ENCODE measurements at places on chromosomes 4 and X.

- peak; percentile 45 for DNase-seq
These were observed 73.1 kb downstream of the PALLD start for GRCh38 chr4:168569931-168570276.

DNA sequence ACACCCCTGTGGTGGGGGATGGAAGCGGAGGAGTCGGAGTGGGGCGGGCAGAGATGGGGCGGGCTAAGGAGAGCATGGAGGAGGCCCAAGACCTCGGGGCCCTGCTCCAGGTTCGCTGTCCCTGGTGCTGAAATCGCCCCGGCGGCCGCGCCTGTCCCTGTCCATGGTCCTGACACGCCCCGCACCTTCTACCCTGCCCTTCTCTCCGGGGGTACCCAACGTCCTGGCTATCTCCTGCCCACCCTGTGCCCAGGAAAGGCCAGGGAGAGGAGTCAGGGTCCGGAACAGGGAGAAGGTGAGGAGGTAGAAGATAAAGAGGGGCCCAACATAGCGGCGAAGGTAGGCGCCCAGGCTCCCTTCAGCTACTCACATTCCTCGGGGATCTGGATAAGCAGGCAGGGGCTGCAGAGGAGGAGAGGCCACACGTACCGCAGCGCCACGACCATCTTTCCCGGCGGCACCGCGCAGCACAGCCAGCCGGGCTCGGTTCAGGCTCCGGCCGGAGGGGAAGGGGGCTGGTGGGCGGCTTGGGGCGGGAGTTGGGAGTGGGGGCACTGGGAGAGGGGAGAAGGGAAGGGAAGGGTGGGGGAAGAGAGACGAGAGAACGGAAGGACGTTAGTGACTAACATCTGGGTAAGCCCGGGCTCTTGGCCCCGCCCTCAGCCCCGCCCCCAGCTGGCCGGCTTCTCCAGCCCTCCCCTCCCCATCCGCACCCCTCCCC is 10.4 kb downstream of the L1CAM start:
- DNase-seq = peak; percentile 50

- DNase-seq = no peak
These were observed 412.7 kb upstream of the TENM3 start for GRCh38 chr4:181830404-181831035.

DNA sequence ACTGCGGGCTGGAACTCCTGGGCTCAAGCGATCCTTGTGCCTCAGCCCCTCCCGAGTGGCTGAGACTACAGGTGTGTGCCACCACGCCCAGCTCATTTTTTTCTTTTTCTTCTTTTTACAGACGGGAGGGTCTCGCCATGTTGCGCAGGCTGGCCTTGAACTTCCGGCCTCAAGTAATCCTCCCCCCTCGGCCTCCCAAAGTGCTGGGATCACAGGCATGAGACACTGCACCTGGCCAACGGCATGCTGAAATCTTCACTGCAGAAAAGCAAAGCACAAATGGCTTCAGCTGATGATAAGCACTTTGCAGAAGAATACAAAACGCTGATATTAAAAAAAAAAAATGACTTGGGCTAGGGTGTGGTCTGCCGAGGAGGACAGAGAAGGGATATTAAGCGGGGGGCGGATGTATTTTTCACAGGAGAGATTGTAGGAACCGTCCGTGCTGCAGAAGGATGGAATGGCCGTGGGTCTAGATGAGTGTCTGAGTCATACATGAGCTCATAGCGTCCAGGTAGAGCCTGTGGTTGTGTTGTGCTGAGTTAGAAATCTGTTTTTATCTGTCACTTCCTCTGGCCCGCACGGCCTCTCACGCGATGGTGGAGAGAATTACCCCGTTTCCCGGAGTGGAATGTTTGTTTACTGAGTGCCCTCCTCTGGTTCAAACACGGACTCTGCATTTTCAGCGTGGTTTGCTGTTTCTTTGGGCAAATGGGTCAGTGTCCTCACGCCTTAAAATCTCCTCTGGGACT is 8.5 kb upstream of the AKAP17A start:
- peak; percentile 64 for DNase-seq

DNA sequence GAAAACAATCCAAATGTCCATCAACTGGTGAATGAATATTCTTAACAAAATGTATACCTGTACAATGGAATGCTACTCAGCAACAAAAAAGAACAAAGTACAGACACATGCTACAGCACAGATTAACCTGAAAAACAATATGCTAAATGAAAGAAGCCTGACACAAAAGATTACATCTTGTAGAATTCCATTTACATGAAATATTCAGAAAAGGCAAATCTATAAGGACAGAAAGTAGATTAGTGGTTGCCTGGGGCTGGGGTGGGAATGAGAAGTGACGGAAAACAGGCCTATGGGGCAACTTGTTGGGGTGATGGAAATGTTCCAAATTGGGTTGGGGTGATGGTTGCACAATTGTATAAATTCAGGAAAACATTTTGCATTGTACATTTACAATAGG is 219.1 kb upstream of the GPC4 start:
- DNase-seq = no peak

DNA sequence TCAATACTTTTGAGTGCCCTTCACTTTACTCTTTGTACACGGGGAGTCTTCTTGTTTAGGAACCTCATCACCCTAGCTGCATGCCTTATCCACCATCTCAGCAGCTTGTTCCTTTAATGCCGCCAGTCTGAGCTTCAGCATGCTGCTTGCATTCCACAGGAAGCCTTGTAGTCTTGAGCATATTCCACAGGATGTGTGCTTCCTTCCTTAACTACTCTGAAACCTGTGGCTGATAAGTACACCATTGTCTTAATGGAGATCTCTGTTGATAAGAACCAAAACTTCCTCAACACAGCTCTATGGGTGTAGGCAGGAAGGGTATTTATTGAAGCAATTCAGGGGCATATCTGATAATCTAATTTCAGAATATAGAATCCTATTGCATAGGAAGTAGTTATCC is 24.4 kb upstream of the CCNI start:
- peak; percentile 92 for DNase-seq

DNA sequence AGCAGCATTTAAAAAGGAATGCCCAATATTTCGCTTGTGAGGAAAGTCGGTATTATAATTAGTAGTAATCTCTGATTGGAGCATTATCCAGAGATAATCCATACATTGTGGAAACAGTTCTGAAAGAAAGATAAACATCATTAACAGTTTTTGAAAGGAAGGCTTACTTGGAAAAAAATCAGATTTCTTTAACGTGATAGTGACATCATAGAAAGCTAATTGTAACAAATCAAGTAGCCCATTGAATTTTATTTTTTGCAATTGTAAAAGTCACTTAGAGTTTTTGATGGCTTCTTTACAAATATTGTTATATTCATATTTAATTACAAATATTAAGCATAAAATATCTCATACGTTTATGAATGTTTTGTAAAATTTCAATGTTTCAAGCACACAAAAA is 11.6 kb upstream of the NR3C2 start:
- DNase-seq = no peak

- DNase-seq = no peak
These were observed 110.1 kb upstream of the GPR101 start for GRCh38 chrX:137143864-137144263.

DNA sequence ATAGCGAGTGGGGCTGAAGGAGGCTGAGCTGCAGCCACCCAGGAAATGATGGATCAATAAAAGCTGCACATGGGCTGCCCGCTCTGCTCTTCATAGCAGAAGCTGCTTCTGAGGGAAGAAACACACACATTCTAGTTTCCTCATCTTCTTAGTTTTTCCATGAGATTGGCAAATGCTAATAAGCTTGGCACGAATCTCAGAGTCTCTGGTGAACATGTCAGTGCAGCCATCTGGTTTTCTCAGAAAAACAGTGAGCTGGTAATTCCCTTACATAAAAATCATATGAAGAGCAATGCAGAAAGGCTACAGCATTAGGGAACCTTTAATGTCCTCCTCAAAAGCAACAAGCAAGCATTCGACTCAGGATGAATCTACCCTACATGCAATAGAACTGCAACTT is 69.9 kb downstream of the GATB start:
- DNase-seq = no peak

GRCh38 chrX:132046533-132046932 is 23.4 kb downstream of the STK26 start:
- DNase-seq = no peak

DNA sequence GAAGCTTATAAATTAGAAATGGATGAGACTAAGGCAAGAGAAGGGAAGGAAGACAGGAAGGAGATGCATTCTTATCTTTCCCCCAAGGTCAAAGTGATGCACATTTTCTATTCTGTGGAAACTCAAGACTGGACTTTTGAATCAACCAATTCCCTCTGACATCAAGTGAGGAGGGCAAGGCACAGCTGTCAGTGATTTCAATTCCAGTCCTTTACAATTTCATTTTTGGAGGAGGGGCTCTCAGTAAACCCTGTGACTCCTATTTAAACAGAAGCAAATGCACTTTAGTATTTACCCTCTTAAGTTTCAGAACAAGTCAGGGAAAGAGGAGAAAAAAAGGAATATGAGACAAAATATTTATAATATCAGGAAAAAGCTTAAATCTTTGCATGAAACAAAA is 134.0 kb downstream of the MGST2 start:
- DNase-seq = no peak

- no peak for DNase-seq
These were observed 269.2 kb upstream of the DDX53 start for GRCh38 chrX:22730542-22730941.

- no peak for DNase-seq
These were observed 62.1 kb upstream of the XIAP start for GRCh38 chrX:123797543-123798447.

- DNase-seq = no peak
These were observed 158.1 kb upstream of the CXorf66 start for GRCh38 chrX:140123446-140123845.

DNA sequence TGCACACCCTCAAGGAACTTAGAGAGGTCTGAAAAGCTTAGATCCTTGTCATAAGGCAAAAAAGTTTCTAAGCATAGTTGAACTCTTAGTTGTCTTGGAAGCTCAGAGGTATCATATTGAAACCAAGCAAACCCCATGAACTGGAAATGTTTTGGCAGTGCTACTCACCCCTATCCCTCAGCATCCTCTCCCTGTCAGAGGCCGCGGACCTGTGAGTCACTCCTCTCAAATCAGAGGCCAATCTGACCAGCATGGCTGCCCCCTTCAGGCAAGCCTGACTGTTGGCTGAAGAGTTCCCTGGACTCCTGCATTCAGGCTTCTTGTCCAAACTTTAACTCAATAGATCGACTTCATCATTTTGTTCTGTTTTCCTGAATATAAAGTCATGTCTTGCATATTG is 69.4 kb downstream of the KCNIP4 start:
- DNase-seq = peak; percentile 51

DNA sequence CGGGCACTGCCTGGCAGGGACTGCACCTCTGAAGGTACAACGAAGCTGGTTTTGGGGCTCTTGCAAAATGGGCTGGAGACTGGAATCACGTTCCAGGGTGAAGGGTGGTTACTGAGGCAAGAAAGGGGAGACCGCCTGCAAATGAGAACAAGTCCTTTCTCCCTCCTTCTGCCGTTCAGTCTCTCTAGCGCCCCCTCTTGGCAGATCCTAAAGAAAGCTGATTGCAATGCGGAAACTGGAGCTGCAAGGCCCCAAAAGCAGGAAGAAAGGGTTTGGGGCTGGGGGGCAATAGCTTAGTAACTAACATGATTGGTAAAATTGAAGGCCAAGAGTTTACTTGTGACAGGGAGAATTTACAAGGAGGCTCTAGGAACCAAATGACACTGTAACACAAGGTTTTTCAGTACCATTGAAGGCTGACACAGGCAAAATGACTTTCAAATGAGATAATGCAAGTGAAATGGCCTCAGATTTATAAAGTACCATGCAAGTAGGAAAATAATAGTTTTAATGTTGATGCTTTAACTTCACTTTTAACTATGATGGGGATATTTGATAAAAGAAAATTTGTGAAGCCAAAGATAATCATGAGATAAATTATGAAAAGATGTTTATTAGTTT is 222.7 kb upstream of the HAND2 start:
- peak; percentile 24 for DNase-seq

DNA sequence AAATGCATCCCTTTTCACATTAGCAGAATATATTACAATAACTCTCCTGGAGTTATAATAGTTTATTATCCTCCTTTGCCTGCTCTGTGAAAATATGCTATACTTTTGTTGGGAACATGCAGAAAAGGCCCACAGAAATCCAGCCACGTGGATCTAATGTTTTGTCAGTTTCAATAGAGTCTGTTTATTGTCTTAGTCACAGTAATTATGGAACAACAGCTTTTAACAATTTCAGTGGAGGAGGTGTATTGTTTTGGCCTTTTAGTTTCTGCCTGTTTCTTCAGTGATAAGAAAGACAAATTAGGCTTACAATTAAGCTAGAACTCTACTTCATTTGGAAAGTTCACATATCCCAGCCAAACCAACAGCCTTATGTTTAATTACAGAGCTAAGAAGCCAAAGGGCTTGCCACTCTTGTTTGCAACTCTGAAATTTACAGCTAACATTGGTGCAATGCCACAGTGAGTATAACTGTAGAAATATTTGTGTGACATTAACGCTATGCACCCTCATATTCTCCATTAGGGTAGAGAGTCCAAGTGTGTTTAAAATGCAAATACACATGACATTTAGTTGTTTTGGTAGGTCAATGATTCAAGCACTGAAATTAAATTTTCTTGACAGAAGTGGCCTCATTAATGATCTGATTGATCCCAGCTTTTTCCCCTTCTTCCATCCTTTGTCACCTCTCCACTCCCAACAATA is 175.8 kb downstream of the USP46 start:
- no peak for DNase-seq

GRCh38 chrX:2926664-2927275 is 2.4 kb downstream of the ARSD start:
- no peak for DNase-seq

- DNase-seq = no peak
These were observed 1639.2 kb upstream of the PABPC4L start for GRCh38 chr4:135840781-135841180.
